ENCODE measurements at places on chromosomes 2 and 18.

- no peak for DNase-seq
Measured at GRCh38 chr2:29966266-29966665, 44.9 kb upstream of the ALK start.

DNA sequence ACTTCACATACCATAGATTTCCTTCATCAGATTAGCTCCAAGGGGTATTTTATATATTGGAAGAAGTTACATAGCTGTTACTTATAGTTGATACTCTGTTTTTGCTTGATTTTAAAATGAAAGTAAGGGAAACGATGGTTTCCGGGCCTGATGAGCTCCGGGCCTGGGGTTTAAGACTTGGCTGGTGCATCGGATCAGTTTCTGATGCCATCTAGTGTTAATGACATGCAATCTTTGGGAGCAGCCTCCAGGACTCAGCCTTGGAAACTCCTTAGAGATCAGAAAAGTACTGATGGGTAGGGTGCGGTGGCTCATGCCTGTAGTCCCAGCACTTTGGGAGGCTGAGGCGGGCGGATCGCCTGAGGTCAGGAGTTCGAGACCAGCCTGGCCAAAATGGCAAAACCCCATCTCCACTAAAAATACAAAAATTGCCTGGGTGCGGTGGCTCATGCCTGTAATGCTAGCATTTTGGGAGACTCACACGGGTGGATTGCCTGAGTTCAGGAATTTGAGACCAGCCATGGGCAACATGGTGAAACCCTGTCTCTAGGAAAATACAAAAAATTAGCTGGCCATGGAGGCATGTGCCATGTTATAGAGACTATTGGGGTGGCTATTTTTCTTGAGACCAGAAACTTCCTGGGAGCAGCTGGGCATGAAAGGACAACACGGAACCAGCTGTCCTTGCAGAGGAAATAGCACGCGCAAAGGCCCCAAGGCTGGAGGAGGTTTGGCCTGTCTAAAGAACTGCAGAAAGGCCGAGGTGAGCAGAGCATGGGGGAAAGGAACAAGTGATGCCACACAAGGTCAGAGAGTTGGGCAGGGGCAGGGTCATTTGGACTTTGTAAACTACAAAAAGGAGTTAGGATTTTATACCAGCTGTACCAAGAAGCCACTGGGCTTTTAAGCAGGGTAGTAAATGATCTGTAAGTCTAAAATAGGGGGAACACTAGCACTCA is 46.9 kb upstream of the CNOT11 start:
- DNase-seq = peak; percentile 88

DNA sequence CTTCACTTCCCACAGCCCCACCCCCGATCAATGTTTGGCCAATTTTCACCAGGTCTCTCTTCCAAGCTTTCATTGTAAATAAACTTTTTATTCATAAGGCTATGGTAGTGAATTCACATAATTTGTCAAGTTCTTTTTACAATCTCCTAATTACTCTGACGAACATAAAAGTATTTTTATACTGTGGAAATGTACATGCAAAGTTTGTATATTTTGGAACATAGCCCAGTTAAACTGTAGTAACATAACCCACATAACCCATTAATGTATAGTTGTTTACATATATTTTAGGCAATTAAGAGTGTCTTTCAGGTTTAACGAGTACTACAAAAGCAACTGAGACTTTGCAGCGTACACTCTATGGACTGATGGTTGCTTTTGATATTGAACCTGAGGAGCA is 228.3 kb upstream of the ERBB4 start:
- DNase-seq = no peak

- no peak for DNase-seq
Measured at GRCh38 chr18:51385270-51385669, 187.8 kb upstream of the MEX3C start.

All from EL (cell line).